NCI-H748 treated with DMSO at 0.1 percent for 48 hours (cell line): ENCODE measurements at places on chromosomes 4 and X.

- no peak for DNase-seq
Observed at GRCh38 chrX:41391606-41392005, 55.5 kb upstream of the NYX start.

GRCh38 chr4:168879188-168879587, 130.9 kb downstream of the CBR4 start:
- no peak for DNase-seq

- no peak for DNase-seq
Observed at GRCh38 chr4:174324236-174324635, 40.5 kb downstream of the CEP44 start.

- no peak for DNase-seq
Observed at GRCh38 chrX:151815398-151815797, 80.9 kb downstream of the CNGA2 start.

DNA sequence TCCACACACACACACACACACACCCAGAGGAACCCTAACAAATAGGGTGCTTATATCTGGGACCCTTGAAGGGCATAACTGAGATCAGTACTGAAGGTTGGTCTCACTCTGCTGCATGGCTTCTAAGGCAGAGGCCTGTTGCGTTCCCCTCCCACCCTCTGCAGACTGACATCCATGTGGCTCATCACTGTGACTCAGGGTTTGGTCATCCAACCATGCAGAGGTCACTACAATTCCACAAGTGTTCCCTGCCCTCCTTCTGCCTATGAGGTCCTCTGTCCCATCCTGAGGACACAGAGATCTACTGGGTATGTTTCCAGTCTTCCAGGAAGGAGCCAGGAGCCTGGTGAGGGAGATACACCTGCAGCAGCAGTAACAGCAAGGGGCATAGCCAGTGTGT, 55.8 kb downstream of the XAGE2 start:
- no peak for DNase-seq

DNA sequence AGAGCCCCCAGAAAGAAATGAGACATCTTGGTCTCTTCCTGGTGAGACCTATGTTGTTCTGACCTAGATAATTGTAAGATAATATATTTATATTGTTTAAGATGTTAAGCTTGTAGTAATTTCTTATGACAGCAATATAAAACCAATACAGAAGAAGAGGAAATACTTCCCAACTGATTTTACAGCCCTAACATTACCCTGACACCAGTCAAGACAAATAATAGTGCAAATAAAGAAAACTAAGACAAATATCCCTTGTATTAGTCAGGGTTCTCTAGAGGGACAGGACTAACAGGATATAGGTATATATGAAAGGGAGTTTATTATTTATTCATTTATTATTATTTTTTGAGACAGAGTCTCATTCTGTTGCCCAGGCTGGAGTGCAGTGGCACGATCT, 18.7 kb downstream of the TCEAL8 start:
- DNase-seq, result no peak

DNA sequence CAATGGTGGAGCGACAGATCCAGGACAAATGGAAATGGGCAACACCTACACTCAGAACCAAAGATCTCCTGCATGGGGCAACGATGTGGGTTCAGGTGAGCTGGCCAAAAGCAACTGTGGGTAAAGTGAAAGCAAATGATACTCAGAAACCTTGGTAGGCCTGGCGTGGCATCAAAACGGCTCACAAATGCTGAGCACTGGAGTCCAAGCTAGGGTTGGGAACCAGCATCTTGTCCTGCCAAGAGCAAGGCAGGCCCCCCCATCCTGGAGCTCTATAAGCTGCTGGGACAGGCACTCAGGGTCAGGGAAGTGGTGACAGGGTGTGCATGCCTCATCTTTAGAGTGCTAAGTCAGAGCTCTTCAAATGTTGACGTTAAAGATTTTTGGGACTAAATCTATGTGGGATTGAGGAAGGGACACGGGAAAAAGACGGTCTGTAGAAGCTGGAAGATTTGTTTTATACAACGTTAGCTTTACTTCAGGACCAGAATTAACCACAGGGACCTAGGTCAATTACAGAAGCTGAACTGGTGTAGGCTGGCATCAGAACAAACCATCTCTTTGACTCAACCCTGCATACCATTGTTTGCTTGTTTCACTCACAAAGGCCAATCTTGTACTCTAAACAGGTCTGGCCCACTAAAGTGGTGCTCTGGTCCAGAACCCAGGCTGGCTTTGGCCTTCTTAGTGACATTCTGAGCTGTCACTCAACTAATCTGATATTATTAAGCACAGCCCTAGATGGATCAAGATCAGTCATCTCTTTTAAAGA, 10.7 kb downstream of the ATP8A1 start:
- DNase-seq, result no peak

DNA sequence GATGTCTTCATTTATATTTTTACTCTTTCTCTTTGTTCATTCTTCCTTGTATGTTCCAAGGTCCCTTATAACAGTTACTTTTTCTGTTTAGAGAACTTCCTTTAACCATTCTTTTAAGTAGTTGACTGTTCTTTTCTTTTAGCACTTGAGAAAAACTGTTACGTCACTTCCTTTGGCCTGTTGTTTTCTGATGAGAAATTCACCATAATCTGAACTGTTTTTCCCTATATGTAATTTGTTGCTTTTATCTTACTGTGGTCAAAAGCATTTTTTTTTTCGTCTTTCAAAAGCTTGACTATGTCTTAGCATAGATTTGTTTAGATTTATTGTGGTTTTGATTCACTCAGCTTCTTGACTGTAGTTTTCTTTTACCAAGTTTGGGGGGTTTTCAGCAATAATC, 1660.3 kb upstream of the PCDH10 start:
- DNase-seq, result no peak

DNA sequence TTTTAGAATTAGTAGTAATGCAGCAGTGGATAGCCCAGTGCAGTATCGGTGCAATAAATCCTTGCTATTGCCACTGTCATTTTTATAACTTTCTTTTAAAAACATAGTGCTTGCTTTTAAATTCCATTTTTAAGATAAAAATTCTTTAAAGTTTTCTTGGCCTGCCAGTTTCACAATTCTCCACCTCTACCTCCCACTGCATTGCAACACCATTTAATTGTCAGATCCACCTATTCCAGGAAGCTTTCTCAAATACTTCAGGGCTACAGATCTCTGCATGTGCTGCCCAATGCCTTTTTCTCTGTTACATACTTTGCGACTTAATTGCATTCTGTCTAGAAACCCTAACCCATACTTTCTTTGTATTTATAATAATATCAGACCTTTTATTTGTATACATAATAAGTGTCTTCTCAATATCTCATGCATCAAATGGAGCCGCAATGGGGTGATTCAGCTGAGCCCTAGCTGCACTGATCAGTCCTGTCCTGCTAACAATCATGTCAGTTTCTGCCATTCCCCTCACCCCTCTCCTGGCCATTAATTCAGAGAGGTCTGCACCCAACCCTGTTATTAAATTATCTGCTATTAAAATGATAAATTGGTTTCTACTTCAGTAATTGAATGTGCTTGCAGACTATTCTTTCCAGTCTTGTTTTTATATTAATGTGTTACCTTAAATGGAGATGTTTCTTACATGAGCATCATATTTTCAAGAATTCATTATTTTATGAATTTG, 193.1 kb downstream of the SLIT2 start:
- DNase-seq, result no peak

DNA sequence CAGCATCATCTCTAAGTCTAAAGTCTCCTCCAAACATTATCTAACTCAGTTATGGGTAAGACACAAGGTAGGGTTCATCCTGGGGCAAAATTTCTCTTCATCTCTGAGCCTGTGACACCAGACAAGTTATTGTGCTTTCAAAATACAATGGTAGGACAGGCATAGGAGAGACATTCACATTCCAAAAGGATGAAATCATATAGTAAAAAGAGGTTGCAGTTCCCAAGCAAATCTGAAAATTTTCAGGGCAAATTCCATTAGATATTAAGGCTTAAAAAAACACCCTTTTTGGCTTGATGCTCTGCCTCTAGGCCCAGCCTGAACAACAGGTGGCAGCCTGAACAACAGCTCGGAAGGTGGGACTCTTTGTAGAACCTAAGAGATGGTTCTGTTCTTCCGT, 448.3 kb upstream of the SLIT2 start:
- no peak for DNase-seq

GRCh38 chr4:81625422-81626417, 154.0 kb upstream of the RASGEF1B start:
- peak; percentile 6 for DNase-seq

DNA sequence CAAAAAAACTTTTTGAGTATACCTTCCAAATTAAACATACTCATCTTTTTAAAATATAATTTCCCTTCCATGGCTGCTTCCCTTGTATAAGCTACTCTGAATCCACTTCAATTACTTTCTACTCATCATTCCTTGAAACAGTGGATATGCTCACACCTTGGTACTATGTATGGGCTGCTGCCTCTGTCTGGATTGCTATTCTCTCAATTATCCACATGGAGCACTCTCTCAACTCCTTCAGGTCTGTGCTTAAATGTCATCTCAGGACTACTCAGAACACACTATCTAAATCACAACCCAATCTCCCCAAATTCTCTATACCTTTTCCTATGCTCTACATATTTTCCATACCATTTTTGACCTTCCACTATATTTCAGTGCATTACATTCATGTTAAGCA, 898.9 kb upstream of the EPHA5 start:
- DNase-seq, result no peak

DNA sequence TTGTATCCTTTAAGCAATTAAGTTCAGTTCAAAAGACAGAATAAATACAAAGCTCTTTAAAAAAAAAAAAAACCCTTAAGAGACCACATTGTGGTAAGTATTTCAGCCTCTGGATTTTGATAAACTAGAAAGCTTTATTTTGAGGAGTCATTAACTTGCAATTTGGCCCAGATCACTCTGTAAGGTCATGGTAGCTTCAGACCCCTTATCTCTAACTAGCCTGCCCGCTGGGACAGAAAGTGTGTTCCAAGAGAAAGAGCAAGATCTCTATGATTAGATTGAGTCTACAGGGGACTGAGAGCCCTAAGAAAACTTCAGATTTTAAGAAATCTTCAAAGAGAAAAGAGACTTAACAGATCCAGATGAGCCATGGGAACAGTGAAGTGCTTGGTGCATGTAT, 45.6 kb downstream of the GALNT7 start:
- no peak for DNase-seq

GRCh38 chr4:16085822-16086221, 2.0 kb upstream of the PROM1 start:
- no peak for DNase-seq

DNA sequence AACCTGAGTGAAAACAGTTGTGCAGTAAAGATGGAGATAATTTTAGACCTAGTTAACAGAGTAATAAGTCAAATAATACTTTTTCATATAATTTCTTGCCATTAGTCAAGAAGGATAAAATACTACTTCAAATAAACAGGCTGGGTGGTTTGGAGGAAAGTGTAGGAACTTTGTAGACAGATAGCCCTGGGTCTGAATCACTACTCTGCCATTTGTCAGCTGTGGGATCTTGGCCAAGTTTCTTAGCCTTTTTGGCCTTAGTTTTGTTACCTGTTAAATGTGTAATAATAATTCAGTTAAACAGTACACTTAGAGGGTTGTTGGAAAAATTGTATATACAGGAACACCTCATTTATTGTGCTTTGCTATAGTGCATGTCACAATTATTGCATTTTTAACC, 163.7 kb downstream of the NPNT start:
- no peak for DNase-seq

DNA sequence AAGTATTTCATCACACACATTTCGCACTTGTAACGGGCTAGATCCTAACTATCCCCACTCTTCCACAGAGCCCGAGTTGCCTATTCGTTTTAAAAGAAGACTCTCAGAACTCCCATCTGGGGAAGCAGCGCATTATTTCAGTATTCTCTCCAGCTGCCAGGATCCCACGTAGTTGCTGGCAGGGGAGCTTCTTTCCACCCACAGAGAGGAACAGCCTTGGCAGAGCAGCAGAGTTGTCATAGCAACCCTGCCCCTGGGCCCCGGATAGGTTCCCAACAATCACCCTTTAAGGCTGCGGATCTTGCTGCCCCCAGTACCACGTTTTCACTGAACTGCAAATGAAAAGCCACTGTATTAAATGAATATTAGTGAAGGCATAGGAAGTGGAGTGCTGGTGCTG, 106.7 kb downstream of the GPM6A start:
- peak; percentile 50 for DNase-seq

- no peak for DNase-seq
Observed at GRCh38 chr4:55931833-55932232, 16.9 kb upstream of the CEP135 start.
